ENCODE measurements at places on chromosomes 5 and 9.

- no peak for DNase-seq
Measured at GRCh38 chr5:69450116-69450515, 35.2 kb downstream of the MARVELD2 start.

DNA sequence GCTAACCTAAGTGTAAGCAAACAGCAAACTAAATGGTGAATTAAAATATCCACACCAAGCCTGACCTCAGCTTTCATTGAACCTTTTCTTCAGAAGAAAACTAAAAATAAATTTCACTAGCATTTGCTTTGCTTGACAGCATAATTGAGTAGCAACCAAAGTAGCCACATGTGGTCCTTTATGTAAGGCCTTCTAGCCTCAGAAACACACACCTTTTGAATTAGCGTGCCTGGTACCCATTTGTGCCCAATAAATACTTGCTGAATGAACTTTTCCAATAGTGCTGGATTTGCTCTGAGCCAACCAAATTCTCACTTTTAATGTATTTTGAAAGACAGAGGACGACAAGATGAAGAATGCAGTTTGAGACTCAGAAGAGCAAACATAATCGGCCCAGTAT lies 2.1 kb upstream of the NIPBL start:
- no peak for DNase-seq

DNA sequence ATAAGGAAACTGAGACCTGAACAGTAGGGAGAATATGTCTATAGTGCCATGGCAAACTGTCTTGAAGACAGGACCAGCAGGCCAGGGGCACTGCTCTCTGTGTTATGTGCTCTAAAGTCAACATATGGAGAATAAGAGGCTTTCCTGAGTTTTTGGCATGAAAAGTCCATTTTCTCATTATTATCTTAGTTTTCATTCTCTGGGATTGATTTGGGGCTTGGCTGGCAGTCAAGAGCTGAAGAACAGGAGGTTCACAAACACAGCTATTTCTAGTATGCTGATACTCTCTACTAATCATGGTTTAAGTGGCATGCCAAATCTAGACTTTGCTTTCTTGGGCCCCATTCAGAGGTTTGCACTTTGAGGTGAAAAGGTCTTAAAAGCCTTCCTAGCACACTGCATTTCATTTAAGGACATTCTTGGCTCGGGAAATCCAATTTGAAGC lies 404.4 kb downstream of the ZNF608 start:
- DNase-seq: peak; percentile 83

DNA sequence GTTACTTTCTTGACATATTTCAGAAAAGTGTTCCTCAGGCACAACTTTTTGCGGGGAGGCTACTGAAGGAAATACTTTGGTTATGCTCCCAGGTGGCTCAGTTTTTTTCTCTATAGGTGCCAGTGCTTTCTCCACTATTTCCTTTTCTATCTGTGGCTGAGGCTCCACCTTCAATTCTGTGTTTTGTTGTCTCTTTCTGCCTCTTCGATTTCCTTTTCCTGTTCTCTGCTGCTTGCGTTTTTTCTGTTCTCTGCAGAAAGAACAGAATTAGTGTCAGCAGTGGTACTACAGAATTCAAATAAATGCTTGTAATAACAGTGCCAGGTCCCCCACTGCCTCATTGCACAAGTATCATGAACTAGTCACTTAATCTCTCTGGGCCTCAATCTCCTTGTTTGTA lies 7.0 kb downstream of the HEMGN start:
- DNase-seq: no peak

DNA sequence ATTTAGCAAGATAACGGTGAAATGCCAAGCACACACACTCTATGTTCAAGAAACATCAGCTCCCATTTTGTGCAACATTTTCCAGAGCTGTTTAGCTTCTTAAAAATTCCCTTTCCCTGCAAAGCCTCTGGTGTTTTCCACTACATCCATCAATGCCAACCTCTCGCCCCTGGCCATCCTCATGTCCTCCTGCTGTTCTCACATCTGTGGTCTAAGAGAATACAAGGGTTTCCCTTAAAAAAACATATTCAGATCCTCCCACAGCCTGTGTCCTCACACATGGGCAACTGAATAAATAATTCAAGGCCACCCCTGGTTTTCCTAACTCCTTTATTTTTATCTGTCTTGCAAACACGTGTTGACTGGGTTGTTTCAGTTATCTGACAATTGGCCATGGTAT lies 70.3 kb downstream of the PAPPA start:
- no peak for DNase-seq

GRCh38 chr9:108727580-108728111 lies 128.1 kb downstream of the ACTL7B start:
- peak; percentile 51 for DNase-seq

GRCh38 chr5:176406436-176407052 lies 9.8 kb downstream of the CLTB start:
- no peak for DNase-seq

DNA sequence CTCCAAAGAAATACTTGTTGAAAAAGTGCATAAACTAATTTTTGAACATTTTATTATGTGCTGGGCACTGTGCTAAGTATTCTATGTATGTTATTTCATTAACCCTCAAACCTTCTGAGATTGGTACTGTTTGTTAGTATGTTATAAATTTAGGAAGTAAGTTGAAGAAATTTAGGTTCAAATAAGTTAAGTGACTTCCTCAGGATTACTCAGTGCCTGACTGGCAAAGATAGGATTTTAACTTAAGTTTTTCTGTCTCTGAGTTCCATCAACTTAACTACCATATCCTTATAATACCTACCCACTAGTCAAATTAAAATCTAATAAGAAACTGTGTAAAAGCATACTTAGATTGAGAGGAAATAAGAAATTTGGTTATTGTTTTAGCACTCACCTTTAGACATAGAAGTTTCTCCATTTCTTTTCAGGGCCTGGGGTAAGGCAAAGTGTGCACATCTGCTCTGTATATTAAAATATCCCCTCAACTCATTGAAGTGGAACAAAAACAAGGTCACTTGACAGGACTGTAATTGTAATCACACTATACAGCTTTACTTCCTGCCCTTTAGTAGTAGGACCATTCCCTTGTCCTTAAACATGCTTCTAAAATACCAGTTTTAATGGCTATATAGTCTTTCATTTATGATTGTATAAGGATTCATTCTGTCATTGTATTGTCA lies 15.2 kb downstream of the TGFBR1 start:
- DNase-seq: no peak

- DNase-seq: no peak
Measured at GRCh38 chr9:83477571-83477970, 60.6 kb downstream of the FRMD3 start.

DNA sequence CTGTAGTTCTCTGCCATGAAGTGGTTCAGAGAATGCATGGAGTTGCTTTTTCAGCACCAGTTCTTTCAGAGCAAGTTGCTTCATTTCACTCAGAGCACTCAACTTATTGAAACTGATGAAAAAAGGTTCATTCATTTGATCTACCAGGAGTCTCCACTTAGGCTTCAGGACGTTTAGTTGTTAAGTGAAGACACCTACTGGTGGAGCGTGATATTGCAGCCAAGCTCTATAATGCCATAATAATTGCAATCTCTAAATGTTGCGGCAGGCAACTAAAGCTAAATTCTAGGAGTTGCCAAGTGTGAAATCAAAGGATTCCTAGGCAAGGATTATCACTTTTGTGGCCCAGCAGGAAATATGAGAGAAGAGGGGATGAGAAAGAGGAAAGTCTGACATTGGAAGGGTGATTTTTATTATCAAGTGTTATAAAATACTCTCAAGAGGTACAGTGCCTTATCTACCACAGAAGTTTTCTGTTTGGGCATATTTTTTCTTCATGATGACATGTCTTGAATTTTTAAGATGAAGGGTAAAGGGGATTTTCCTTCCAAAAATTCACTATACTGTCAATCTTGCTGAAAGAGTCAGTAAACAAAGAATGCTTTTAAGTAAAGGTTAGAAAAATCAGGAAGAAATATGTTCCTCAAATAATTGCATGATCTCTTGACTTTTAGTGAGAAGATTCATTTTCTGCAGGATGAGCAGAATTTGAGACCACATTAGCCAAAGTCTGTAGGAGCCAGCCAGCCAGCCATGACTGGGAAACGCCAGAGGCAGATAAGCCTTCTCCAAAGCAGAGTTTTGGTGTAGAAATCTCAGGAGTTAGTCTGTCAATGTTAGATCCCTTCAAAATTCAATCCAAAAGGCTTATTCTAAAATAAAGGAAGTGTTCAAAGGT lies 83.4 kb downstream of the SH3PXD2B start:
- DNase-seq: no peak

GRCh38 chr9:5939530-5939929 lies 48.8 kb downstream of the MLANA start:
- DNase-seq: no peak

GRCh38 chr5:57937501-57938173 lies 455.0 kb upstream of the ACTBL2 start:
- DNase-seq: no peak

DNA sequence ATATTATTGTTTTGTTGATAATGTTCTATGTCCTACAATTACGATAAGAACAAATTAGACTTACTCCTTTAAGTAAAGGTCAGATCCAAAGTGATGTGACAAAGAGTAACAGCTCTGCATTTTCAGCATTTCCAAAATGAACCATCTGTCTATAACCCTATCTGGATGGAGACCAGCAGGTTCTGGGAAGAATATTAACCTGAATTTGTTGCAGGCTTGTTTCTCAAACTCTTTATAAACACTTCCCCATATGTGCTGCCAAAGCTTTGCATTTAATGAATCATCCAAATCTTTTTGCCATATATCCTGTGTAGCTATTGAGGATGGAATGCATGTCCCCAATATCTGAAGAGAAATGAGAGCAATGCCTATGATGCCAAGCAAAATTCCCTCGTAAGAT lies 198.9 kb upstream of the SLC27A6 start:
- DNase-seq: no peak

GRCh38 chr5:178236679-178237078 lies 4.1 kb upstream of the PHYKPL start:
- DNase-seq: no peak

DNA sequence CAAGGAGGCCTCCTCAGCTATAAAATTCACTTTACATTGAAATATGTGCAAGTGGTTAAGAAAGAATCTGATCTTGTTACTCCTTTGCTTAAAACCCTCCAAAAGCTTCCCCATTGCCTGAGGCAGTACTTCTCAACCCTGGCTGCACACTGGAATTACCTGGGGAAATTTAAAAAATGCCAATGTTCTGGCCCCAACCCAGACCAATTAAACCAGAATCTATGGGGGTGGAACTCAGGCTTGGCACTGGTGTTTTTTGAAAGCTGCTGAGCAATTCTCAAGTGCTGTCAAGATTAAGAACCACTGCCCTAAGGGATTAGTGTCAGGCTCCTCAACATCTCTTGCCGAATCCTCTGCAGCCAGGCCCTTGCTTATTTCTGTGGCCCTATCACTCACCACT lies 269.6 kb downstream of the ELAVL2 start:
- DNase-seq: no peak

GRCh38 chr5:31770998-31771397 lies 132.1 kb downstream of the PDZD2 start:
- no peak for DNase-seq

GRCh38 chr9:14530841-14531240 lies 162.4 kb downstream of the ZDHHC21 start:
- DNase-seq: no peak

GRCh38 chr5:95916687-95917085 lies 45.0 kb downstream of the ELL2 start:
- no peak for DNase-seq

GRCh38 chr5:72386639-72387038 lies 66.5 kb downstream of the PTCD2 start:
- no peak for DNase-seq

DNA sequence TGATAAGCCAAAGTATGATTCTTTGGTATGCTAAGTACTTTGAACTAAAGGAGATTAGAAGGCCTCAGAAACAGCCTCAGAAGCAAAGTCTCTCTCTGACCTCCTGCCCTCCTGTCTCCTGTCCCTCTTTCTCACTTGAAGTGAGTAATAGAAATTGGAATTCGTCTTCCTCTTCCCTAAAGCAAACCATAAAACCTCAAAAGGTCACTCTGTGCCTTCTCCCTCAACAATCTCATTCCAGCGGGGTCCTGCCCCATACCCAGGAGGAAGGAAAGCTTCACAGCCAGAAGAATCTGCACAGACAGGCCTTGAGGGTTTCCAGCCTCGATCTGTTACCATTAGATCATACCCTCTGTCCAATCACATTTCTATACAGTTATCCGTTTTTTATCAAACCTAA lies 87.8 kb downstream of the HAPLN1 start:
- no peak for DNase-seq

- no peak for DNase-seq
Measured at GRCh38 chr9:36937951-36938350, 96.1 kb downstream of the PAX5 start.

GRCh38 chr9:37693260-37693659 lies 42.5 kb downstream of the FRMPD1 start:
- DNase-seq: no peak

DNA sequence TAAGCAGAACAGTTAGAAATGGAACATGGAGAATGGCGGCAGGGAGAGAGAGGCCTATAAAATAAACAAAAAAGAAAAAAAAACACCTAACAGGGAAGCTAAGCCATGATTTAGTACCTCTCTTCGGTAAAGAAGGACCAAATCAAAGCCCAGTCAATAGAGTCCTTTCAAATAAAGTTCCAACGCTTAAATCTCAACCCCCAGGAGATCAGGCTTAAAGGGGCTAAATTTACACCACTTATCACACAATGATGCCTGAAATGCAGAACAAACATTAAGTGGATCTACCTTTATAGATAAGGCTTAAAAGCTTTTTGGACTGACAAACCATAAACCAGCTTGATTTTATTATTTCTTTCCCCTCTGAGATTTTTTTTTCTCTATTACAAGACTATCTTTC lies 66.3 kb downstream of the PRELID2 start:
- no peak for DNase-seq

GRCh38 chr5:32193591-32193990 lies 19.5 kb upstream of the GOLPH3 start:
- peak; percentile 82 for DNase-seq

DNA sequence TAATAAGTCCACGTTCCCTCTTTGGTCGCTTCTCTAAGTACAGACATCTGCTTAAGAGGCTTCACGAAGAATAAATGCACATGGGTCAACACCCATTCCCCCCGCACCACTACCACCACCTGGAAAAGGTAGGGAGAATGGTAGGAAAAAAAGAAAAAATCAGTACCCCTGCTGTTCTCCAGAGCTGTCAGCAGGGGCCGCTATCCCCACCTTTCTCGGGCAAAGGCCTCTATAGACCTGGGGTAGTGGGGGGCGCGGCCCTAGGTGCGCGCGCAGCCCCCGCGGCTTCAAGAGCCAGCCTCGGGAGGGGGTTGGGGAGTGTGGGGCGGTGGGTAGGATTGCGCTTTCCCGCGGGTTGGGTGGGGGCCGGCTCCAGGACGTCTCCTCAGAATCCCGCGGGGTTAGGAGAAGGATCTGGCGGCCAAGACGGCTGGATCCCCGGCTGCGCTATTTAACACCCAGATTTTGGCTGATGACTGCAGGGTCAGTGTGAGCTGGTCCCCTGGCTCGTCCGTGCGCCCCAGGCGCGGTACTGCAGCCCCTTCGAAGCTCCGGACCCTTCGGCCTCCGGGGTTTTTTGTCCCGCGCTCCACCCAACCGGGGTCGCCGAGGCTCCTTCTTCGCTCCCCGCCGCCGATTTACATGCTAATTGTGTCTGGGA lies 1.6 kb upstream of the SEMA6A start:
- peak; percentile 90 for DNase-seq
